ENCODE measurements at places on chromosomes 4 and X.

DNA sequence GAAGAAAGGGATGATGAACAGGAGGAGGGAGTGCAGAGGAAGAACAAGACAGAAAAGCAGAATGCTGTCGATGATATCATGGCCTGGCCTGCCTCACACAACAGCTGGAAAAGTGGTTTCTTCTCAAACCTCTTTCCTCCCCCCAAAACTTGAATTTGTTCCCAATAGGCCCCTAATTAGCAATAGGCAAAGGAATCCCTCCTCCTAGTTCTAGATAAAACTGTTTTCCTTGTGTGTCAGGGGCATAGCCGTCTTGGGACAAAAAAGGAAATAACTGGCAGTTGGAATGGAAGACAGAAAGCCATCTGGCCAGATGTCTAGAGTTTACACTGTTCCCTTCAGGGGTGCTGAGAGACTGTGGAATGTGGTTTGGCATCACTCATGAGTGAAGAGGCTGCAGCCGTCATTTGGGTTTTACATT, 177.8 kb upstream of the C1QTNF7 start:
- no peak for DNase-seq

GRCh38 chr4:88610771-88611170, 18.5 kb downstream of the HERC3 start:
- DNase-seq = no peak

GRCh38 chr4:28075401-28075956, 1214.8 kb downstream of the STIM2 start:
- no peak for DNase-seq

DNA sequence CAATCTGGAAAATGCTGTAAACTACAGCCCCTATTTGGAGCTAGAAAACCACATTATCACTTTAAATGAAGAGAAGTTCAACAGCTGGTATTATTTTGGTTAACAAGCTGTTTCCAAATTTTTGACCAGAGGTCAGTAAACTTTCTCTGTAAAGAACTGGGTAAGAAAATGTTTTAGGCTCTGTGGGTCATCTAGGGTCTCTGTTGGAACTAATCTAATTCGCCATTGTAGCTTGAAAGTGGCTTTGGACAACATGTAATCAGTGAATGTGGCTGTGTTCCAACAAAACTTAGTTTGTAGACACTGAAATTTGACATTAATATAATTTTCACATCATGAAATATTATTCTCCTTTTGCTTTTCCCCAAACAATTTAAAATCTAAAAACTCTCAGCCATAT, 25.8 kb upstream of the RNF150 start:
- DNase-seq = no peak

DNA sequence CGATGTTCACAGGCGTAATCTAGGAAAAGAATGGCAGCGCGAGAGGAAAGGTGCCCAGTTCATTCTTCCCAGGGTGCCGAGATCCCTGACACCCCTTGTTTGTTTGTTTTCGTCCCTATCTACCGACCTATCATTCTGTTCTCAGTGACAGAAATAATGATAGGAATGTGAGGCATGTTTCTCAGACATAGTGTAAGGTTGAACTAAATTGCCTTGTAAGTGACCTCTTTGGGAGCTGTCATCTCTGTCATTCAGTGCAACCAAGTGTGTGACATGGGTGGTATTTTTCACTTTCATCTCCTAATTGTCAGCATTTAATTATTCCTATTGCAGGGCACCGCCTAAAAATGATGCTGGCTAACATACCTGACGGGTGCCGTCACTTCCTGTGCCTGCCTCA, 24.4 kb downstream of the CLDN22 start:
- no peak for DNase-seq

DNA sequence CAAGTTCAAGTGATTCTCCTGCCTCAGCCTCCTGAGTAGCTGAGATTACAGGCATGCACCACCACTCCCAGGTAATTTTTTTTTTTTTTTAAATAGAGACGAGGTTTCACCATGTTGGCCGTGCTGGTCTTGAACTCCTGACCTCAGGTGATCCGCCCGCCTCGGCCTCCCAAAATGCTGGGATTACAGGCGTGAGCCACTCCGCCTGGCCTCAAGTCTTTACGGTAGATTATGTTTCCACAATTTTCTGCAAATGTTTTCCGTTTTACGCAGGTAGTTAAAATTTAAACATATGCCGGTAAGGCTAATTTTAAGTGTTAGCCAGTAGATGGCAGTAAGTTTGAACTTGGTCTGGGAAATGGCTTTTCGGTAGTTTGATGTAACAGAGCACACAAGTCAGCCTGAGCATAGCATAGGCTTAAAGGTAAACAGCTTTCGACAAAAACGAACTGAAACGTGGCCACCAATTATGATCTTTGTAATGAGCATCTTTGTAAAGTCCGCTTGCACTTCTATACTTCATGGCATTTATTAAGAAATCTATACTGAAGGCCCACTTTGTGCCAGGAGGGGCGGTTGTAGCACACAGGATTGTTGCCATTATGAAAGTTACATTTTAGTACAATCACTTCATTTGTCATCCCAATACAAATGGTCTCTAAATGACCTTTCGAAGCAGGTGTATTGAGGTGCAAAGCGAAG, 31.1 kb downstream of the CCKAR start:
- DNase-seq = peak; percentile 40

All from GM12891 (cell line).